ENCODE measurements at places on chromosomes 11 and 22.

DNA sequence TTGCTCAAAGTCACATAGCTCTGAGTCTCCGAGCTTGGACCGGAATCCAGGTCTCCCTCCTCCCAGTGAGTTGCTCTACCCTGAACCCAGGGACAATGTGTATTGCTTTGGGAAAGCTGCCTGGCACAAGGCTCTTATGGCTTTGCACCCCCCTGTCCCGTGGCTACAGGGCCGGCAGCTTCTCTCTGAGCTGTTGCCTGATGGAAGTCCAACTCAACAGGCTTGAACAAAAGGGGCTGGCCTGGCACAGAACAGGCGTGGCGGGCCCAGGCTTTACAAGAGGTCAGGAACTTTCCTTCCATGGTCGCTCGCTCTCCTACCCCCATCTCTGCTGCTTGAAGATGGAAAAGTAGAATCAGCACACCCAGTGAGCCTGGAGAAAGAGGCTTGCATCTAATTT is 34.3 kb downstream of the MYEOV start:
- DNase-seq = no peak

DNA sequence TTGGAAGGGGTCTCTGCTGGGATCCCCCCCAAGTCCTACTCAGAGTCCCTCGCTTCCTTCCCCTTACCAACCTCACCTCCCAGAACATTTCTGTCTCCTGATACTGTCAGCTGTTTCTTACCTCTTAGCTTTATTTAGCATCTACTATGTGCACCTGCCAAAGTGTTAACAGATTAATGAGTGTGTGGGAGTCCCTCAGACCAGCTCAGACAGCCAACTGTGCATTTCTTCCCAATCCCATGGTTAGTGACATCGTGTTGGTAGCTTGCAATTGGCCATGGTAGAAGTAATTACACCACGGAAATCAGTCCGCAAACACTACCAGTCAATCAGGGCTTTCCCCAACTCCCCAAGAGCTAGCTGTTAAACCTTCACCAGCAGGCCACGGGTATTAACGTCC is 150.6 kb downstream of the DSCAML1 start:
- no peak for DNase-seq

DNA sequence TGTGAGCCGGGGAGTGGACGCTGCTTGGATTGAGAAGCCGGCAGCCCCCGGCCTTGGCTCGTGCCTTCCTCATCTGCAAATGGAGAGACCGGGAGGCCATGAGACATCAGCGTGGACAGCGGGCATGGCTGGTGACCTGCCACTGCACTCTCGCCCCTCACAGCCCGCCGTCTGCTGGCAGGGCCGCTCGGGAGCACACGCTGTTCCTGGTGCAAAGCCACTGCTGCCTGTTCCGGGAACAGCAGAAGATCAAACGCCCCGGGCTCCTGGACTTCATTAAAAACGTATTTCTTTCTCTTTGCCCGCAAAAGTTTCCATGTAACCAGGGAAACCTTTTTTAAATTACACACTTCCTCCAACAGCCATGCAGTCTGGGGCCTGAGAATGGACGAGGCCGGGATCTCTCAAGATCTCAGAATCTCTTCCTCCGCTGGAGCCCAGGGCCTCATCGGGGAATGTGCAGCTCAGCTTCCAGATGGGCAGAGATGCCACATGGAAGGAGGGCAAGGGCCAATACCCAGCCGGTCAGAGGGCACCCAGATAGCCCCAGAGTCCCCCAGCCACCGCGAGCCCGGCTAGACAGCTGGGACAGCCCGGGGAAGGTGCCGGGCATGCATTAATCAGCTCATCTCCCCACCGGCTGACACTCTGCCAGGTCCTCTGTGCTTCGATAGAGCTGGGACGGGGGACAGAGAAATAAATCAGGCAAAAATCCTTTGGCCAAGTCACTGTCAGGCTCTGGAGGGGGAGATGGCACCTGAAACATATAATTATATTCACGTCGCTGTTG is 62.8 kb upstream of the PRR5 start:
- DNase-seq = peak; percentile 56

DNA sequence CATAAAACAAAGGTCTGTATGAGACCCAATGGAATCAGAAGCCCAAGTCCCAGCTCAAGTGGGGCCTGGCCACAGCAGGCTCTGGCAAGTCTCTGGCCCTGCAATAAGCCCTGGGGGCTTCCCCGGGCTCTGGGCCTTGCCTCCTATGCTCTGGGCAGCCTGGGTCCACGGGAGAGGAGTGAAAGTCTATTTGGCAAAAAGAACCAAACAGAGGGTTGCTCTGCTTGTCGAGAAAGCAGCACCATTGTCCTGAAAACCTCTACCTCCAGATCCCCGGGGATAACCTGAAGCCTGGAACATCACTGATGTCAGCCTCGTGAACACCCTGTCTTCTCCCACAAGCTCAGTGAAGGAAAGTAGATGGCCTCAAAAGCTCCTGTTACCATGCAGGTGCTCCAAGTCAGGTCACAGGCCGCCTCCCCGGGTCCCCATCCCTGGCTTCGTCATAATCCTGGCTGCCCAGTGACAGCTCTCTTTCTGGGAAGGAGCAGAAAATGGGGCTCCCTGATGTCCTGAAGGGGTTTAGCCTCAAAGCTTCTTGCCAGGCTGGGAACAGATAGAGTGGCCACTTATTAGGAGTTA is 46.1 kb upstream of the ETS1 start:
- no peak for DNase-seq

DNA sequence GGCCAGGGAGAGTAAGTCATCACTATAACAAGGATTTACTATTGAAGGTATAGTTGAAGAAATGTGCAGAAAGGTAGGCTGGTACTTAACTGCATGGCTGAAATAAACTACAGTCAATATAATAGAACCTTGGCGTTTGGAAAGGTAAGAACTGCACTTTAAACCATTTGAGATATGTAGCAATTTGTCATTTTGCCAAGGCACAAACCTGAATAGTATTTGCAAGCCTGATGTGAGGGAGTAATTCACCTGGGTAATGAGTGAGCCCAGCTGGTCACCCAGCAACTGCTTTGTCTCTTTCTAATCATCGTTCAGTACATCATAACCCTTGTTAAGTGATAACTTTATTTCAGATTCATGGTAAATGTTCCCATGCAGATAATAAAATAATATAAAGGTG is 62.3 kb upstream of the SCUBE2 start:
- no peak for DNase-seq

- DNase-seq = no peak
Observed at GRCh38 chr11:108131993-108132392, 10.6 kb downstream of the ACAT1 start.

DNA sequence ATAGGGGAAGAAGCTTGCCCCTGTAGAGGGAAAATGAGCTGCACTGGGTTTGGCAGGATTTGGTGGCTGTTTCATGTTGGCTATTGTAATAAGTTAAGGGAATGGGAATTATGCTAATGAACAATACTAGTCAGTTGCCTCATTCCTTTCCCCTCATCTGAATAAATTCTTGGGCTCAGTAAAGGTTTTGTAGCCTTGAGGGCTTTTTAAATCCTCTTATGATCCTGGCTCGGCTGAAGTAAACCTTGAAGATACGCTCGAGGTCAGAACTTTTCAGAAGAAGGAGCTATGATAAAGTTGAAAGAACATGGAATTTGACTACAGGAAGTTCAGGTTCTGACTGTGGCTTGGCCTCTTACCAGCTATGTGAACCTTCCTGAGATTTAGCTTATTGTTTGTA is 448.7 kb downstream of the RAB38 start:
- DNase-seq = no peak

- DNase-seq = no peak
Observed at GRCh38 chr22:29478326-29479276, 1.4 kb upstream of the NEFH start.

GRCh38 chr11:127919206-127920000 is 668.0 kb downstream of the ETS1 start:
- peak; percentile 84 for DNase-seq

GRCh38 chr11:14698771-14699170 is 55.2 kb downstream of the PDE3B start:
- no peak for DNase-seq

Measured in astrocyte of the spinal cord (primary cell).